ENCODE measurements at places on chromosomes 7 and 10.

DNA sequence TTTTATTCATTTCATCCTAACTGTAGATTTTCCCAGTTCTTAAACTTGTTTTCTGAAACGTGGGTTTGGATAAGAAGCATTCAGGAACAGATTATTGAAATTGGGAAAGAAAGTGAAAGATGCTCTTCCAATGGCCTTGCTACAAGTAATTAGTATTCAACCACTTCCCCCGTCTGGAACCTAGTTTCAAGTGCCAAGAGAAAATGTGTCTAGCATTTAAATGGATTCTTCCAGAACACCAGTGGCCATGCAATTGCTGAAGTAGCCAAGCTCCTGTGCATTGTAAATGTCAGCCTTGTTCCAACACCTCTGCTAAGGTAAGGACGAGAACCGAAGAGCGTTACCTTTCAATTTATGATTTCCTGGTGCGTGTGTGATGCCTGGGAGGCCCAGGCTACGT is 68.2 kb downstream of the PFKFB3 start:
- DNase-seq: no peak

DNA sequence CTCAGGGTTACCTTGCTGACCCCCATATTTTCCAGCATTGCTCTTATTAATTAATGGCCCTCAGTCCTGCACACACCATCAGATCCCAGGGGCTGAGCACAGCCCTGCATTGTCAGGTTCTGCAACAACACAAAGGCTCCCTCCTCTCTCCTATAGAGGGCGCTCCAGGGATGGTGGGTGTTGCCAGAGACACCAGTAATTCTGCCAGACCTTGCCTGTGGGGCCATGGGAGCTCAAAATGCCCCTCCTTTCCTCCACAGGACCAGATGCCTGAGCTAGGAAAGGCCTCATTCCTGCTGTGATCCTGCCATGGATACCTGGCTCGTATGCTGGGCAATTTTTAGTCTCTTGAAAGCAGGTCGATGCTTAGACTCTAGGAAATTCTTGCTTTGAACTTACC is 42.8 kb upstream of the PRSS58 start:
- peak; percentile 28 for DNase-seq

- DNase-seq: no peak
Measured at GRCh38 chr10:110356628-110357245, 52.0 kb upstream of the SMNDC1 start.

- no peak for DNase-seq
Measured at GRCh38 chr10:72270607-72271281, 3.0 kb upstream of the DDIT4 start.

- DNase-seq: no peak
Measured at GRCh38 chr7:138882249-138882648, 84.3 kb upstream of the ATP6V0A4 start.

DNA sequence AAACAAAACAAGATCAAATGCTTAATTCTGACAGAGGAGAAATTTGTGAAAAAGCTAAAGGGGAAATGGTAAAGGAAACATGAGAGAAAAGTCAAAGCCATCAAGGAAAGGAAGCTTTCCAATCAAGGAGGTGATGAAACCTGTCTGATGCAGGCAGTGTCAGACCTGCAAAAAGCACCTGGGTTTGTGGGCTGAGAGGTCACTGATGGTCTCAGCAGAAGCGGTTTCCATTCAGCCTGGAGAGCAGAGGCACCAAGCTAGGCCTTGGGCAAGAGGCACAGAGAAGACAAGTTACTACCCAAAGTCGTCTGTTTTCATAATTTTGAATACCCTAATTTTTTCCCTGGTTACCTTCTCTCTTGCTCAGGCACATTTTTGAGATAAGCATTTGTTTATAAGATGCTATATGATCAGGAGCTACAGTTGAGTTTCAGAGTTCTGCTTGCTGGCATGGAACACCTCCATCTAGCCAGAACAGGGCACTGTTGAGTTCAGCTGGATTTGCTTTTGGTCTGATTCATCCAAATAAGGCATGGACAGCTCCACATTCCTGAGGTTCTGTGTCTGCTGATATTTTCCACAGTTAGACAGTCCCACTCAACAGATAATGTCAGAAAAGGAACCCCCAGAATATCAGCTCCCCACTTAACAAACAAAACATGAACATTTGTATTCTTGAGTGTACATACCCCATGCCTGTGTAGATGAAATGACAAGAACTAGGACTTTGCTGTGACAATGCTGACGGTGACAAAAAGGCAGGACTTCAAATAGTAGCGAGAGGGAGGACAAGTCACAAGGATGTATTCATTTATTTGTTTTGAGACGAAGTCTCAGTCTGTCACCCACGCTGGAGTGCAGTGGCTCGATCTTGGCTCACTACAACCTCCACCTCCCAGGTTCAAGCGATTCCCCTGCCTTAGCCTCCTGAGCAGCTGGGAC is 4.9 kb upstream of the PPIA start:
- DNase-seq: no peak

DNA sequence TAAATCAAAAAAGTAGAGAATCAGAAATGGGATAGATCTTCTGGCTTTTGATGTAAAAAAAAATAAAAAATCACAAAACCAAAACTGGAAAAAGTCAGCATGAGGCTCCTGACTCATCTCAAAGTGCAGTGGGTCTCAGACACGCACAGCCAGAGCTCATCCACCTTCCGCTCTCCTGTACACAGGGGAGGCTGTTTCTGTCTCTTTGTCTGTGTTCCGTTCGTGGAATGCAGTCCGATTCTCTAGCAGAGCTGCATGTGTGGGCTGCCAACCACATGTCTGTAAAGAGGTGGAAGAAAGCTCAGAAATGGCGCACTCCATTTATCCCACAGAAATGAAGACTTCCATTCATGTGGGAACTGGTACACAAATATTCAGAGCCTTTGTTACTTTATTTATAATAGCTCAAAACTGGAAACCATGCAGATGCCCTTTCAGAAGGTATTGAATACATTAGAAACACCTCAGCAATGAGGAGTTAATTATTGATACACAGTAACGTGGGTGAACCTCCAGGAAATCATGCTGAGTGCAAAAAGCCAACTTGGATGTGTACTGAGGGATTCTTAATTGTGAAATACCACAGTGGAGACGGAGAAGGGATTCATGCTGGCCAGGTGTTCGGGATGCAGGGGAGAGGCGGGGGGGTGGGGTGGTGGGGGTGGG is 123.3 kb downstream of the TRRAP start:
- no peak for DNase-seq

- no peak for DNase-seq
Measured at GRCh38 chr10:123607386-123607785, 58.8 kb upstream of the GPR26 start.
